Urinary bladder (tissue), 4 donors: ENCODE measurements at places on chromosomes 2 and 18.

DNA sequence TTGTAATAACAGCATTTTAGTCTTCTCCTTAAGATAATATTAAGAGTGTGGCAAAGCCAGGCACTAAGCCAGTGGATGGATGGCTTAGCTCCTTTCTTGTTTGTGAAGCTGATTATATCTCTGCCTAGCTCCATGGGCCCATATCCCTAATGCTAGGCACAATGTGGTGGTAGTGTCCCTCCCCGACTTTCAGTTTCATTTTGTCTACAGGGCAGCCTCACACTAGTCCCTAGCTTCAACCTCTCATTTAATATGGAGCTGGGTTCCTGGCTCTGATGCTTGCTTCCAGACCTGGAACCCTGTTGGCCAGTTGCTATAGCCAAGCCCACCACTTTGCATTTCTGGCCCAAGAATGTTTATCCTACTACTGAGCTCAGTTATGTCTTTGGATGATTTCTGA is 437.0 kb upstream of the MEIS1 start:
- no peak for DNase-seq

DNA sequence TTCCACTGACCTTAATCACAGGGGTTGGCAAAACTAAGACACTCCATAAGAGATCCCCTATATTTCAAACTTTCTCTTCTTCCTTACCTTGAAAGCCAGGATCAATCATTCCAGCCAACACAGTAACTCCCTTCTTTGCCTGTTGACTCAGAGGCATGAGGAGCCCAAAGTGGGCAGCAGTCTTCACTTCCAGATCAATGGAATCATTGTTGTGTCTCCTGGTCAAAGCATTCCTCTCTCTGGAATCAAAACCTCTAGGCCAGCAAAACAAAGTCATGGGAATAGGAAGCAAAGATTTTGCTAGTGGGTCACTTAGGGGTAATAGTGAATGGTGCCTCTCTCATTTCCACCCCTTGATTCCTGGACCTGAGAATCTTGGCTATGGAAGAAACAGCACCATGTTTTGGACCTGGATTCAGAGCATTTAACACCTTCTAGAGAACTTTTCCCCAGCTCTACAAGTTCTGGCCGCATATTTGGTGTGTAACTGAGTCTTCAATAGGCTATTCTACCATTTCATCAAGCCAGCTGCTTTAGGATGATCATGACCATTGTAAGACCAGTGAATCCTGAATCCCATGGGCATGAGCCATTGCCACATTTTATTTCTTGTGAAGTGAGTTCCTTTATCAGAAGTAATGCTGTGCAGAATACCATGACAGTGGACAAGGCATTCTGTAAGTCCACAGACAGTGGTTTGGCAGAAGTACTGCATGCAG is 65.7 kb upstream of the SERPINE2 start:
- DNase-seq = no peak

DNA sequence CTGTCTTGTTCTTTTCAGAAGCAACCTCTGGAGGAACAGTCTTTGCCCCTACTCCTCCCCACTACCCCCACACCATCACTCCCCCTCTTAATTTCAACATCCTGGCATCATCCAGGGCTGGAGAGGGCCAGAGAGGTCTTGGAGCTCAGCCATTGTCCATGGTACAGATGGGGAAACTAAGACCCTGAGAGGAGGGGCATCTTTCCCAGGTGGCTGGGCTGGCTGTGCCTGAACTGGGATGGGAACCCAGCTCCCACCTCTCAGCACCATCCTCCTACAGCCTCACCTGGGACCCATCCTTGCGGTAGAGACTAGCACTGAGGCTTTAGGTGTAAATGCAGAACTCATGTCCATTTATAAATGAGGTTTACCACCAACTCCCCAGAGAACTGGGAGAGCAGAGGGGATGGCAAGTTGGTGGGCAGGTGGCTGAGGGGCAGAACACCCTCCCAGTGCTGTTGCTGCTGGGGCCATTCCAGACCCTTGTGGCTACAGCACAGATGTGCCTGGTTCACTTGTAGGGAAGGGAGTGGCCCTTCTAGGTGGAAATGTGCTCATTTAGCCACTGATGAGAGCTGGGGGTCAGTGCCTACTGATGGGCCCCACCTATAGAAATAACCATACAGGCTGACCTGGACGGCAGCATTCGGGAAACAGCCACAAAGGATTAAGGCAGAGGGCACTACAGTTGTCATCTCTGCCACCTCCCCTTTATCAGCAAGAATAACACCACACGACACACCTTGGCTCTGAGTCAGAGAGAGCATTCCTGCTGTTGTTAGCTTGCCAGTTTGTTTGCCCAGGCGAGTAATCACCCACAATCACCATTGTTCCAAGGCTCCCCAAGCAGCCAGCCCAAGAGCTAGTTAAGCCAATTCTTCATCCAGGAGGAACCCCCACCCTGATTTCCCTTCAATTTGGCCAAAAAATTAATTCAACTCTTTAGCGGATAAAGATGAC is 2.1 kb downstream of the MLPH start:
- DNase-seq = no peak

DNA sequence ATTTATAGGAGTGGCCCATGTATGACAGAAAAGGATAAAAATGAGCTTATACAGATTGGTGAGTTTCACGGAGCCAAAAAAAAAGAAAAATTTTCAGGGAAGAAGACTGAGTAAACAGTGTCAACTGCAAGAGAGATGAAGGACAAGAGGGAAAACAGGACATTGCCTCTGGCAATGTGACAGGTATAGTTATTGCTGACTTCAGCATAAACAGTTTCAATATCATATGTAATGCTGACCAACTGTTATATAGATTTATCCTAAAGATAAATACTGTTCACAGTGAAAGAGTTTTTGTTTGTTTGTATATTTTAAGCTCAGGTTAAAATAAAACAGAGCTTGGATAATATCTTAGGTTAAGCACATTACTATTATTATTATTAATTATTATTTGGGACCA is 98.0 kb upstream of the FSIP2 start:
- no peak for DNase-seq

- DNase-seq = no peak
These were observed 32.1 kb upstream of the SIGLEC15 start for GRCh38 chr18:45793264-45793965.

GRCh38 chr2:2127467-2127866 is 203.6 kb downstream of the MYT1L start:
- no peak for DNase-seq
